NCI-H1105 (cell line): ENCODE measurements at places on chromosomes 12 and 14.
A peak's percentile ranks its signal among the peaks of the same experiment; 100 is the strongest.

GRCh38 chr12:124009781-124010180 is 36.8 kb downstream of the ZNF664 start:
- no peak for DNase-seq

- no peak for DNase-seq
Measured at GRCh38 chr12:3129301-3130056, 52.3 kb downstream of the TSPAN9 start.

DNA sequence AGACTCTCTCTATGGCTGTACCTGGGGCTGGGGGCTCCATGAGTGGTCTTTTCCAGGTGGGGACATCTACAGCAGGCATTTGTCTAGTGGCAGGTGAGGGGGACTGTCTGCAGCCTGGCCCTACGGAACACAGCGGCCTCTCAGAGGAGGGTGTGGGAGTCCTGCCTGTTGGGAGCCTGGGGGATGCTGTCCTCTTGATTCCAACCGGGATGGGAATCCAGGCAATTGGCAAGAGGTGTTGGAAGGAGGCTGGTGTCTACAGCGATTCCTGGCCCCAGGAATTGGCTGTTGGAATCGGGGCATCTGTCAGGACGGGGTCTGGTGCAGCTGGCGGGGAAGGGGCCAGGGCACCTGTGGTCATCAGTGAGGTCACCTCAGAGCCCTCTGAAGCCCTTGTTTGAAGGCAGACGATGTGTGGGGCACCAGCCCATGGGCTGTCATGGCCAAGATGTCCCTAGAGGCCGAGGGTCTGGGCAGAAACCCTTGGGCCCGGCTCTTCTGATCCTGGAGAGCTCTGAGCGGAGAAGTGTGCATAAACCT is 386.3 kb downstream of the TMEM121 start:
- DNase-seq: no peak

DNA sequence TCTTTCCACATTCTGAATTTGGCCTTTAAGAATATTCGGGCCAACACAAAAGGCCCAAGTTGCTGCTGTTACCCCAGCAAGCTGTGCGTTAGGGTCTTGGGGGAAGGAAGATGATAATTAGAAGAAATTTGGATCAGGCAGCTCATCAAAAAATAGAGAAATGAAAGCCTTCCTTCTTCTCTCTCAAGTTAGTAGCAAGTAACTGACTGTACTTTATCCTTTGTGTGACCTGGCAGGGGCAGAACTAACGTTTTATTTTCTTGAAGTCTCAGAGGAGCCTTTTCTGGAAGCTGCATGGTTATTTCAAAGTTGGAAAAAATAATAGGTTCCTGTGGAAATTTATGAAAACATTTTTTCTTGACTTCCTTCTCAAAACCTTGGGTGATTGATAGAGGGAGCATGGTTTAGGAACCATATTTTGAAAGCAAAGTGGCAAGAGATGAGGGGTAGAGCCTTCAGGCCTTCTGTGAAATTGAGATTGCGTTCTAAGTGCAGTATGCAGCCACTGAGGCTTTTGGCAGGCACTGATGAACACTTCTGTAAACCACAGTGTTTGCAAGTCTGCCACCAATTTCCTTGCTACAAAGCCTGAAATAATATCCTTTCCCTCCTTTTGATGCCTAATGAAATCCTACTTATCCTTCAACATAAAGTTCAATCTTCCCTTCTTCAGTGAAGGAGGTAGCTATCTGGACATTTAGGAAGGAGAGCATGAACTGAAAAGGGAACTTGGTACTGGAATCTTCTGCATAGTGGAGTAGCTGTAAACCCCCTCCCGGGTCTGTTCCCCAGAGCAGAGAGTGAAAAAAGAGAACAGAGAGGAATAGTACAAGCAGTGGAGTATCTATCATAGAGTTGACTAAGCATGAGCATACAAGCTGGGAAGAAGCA is 123.2 kb downstream of the FGD4 start:
- DNase-seq: no peak

- no peak for DNase-seq
Measured at GRCh38 chr14:90455100-90455571, 58.3 kb downstream of the CALM1 start.

GRCh38 chr12:1611803-1612572 is 17.0 kb upstream of the WNT5B start:
- DNase-seq: no peak

DNA sequence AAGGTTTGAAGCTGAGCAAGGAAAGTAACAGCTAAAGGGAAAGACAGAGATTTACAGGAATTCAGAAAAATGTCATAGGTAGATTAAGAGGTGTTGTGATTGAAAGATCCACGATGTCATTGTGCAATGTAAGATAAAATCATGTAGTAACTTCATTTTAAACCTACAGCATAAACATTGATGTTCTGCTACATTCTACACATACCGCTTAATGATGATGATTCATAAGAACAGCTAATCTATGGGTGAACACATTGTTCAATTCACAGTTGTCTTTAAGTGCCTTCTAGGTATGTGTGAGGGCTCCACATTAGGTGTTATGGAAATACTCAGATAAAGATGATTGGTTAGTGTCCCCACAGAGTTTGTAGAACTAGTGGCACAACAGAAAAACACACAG is 170.9 kb downstream of the GRIP1 start:
- DNase-seq: no peak

DNA sequence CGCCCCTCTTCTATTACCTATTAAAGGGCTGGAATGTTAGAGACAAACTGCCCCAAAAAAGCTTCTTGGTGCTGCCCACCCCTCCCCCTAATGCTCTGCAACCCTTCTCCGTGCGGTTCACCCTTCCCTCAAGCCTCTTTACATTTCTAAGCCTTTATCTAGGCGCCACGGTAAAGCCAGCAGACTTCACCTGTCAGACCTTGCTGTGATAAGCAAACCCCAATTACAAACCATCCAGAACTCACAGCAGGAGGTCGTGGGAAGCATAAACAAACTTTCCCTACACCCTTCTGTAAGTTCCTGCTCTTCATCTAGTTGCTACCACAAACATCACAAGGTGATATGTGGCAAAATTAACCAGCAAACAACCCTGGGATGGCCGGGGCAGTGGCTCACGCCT is 56.8 kb downstream of the MOK start:
- DNase-seq: no peak

DNA sequence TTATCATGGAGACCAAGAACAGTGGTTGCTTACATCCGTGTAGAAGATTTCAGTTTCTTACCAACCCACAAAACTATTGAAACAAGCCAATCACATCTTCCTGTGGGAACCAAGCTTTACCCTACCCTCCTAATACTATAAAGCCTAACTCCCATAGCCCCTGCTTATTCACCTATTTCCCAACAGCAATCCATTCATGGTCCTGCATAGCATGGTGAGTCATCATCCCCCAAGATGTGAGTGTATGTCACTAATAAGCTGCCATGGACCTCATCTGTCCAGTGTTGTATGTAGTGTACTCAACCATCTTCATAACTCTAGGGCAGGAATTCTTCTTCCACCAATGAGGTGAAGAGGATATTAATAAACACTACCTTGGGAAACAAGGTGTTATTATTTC is 1620.4 kb upstream of the FLRT2 start:
- DNase-seq: no peak

DNA sequence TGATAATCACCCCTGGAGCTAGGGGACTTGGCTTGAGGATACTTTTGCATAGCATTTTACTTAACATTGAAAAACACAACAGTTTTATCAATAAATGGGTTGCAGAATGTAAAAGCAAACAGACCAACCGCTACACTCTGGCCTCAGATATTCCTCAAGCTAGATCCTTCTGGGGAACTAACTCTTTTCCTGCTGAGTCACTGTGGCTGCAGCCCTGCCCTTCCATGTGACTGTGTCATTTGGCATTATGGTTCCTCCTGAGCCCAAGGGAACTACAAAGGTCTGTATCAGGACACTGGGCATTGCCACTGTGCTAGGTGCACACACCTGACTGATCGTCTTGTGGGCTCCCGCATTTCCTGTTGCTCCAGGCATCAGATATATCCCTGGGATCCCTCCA is 56.6 kb downstream of the TTC9 start:
- DNase-seq: no peak

GRCh38 chr14:76250302-76250701 is 98.6 kb downstream of the GPATCH2L start:
- DNase-seq: no peak

DNA sequence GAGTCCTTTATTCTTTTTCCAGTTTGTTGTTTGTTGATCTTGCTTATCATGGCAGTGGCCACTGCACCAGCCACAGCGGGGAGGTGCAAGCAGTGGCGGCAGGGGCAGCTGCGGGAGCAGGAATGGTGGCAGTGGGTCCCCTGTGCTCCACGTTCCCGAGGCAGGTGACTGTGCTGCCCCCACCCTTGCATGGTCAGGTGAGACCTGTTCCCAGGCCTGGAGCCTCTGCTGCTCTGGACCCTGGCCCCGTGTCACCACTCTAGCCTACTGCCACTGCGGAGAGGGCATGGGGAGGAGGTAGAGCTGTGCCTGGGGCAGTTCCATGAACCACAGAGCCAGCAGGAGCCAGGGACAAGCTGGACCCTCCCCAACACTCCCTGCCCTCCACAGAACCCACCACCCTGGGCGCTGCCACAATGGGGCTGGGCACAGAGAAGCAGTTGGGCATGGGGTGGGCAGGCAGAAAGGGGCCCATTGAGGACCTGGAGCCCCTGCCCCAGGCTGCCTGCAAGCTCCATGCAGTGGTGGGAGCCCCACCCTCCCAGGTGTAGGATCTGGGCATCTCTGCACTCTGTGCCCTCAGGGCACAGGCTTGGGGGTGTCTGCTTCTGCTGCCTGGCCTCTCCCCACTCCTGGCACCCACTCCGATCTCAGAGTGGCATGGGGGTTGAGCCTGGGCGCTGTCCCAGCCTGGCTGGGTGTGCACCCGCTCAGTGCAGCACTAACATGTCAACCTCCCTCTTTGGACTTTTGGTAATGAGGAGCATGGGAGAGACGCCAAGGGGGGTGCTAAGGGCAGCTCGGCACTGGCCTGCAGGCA is 23.1 kb upstream of the WDR20 start:
- no peak for DNase-seq

- DNase-seq: no peak
Measured at GRCh38 chr12:58443273-58443980, 476.9 kb downstream of the LRIG3 start.

DNA sequence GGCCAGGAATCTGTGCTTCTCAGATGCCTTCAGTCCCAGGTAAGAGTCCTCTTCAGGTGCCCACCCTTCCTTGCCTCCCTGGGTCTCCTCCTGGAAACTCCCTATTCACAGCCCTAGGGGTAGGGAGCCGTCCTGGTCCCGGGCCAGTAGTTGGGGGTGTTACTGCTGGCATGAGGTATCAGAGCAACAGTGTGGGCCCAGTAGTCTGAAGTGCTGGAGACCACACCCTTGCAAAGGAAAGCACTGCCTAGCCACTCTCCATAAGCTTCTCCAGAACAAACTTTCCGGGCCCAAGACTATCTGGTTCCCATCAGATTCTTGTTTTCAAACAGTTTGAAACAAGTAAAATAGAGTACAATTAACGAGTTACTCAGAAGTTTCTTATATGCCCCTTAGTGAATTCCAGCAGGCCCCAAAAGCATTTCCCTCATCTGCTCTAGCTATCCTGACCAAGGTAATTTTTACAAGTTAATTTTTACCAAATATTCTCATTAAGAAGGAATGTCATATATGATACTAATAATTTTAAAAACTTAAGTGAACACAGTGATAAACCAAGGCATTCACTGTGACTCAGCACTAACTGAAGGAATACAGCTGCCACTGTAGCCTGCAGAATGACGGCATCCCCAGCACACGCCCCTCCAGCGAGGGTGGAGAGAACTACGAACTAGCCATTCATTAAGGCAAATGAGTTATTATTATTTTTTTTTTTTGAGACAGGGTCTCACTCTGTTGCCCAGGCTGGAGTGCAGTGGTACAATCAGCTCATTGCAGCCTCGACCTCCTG is 49.4 kb downstream of the MOK start:
- DNase-seq: no peak

DNA sequence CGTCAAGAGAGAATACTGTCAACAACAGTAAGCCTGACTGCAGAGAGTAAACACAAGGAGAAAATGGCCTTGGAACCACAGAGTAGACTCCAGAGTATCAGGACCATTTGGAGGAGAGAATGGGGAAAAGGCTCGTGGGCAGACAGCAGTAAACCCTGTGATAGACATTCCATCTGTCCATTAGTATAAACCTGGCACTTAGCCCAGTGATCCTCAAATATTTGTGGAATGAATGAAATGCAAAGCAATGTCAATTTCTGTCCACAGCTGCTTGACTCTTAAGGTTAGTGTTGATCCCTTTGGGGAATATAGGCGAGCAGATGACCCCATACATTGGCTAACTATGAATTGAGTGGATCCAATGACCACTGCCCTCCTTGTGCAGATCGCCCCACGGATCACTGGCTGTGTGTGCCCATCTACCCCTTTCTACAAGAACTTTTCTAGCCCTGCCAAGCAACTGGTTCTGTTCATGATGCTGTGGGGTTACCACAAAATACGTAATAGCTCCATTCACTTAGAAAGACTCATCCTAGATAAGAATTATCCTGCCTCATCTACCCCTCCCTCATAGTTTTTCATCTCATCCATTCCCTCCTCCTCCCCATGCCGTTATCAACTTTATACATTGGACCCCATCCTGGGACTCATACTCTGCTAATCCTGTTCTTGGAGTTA is 846.8 kb downstream of the NRXN3 start:
- no peak for DNase-seq

GRCh38 chr14:100312877-100313400 is 6.7 kb upstream of the SLC25A29 start:
- peak; percentile 8 for DNase-seq

DNA sequence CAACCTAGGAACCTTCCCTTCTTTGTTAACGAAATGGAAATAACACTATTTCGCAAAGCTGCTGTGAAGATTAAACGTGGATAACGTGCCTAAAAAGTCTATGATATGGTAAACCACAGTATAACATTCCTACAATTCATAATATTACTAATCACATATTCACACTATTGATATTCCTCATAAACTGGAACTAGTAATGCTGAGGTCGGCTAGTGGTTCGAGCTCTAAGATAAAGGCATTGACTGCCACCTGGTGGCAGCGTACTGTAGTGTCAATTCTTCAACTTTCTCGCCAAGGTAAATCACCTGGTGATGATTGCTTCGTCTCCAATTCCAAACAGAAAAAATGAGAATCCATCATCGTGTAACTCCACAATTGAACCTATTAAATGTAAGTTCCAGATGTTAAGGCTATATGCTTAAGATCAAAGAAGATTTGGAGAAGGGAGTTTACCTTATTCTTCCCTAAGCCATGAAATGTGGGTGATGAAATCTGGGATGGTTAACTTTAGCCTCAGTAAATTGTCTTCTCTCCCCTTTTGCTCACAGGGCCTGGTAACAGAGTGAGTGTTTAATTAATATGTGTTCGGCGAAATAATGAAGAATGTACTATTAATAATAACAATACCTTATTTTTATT is 197.5 kb upstream of the TMEM132C start:
- peak; percentile 36 for DNase-seq

DNA sequence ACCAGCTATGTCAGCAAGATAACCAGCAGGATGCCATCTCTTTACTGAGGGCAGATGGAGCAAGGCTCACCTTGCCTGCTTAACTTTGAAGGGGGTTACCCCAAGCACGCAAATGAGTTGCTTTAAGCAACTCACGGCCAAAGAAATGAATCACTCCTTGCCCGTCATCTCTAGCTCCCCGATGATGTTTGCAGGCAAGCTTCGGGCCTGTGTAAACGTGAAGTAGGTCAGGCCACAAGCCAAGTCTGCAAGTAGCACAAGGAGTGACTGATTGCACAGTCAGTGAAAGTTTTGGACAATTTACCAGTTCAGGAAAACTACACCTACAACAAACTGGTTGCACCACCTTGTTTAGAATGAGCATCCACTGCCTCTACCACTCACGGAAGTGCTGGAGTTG is 699.7 kb upstream of the TBX3 start:
- DNase-seq: no peak

- DNase-seq: no peak
Measured at GRCh38 chr12:108630481-108631207, 3.0 kb downstream of the SELPLG start.
